ENCODE measurements at places on chromosomes 2 and 18.
A peak's percentile ranks its signal among the peaks of the same experiment; 100 is the strongest.

DNA sequence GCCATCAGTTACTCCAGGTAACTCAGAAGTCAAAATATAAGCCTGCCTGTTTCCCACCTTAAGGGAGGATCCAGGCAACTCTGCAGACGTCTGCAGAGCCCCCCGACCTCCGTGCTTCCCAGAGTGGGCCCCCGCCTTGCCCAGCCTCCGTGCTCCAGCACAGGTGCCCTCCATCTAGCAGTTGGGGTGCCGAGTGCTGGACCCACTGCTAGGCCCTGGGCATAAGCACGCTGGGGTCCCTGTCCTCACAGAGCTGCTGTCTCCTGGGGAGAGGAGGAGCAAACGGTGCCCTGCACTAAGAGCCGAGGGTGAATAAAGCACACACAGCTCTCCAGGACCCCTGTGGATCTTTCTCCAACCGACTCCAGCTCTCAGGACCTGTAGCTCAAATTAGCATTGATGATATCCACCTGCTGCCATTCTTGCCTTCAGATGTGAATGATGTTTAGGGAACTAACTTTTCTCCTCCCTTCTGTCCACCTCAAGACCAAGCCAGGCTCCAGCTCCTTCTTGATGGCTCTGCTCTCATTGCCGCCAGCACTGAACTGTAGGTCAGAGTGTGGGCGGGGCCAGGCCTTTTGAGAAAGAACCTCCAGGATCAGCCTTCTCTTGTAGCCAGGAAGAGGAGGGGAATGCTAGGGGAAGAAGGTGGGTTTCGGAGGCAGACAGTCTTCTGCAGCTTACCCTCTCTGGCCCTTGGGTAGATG lies 121.2 kb downstream of the SMAD7 start:
- no peak for DNase-seq

- no peak for DNase-seq
Observed at GRCh38 chr18:48922226-48922800, 28.5 kb downstream of the SMAD7 start.

GRCh38 chr18:77124452-77124922 lies 8.1 kb downstream of the MBP start:
- peak; percentile 43 for DNase-seq

GRCh38 chr2:60780721-60781120 lies 24.7 kb downstream of the PAPOLG start:
- no peak for DNase-seq

GRCh38 chr2:24920809-24921441 lies 888 bp upstream of the ADCY3 start:
- DNase-seq: no peak

GRCh38 chr2:50290718-50291117 lies 741.2 kb downstream of the NRXN1 start:
- DNase-seq: no peak

- DNase-seq: no peak
Observed at GRCh38 chr2:108446703-108447102, 2.3 kb upstream of the GCC2 start.

- no peak for DNase-seq
Observed at GRCh38 chr2:119232666-119232993, 9.0 kb downstream of the STEAP3 start.

GRCh38 chr2:18731666-18732065 lies 142.3 kb upstream of the NT5C1B start:
- no peak for DNase-seq

DNA sequence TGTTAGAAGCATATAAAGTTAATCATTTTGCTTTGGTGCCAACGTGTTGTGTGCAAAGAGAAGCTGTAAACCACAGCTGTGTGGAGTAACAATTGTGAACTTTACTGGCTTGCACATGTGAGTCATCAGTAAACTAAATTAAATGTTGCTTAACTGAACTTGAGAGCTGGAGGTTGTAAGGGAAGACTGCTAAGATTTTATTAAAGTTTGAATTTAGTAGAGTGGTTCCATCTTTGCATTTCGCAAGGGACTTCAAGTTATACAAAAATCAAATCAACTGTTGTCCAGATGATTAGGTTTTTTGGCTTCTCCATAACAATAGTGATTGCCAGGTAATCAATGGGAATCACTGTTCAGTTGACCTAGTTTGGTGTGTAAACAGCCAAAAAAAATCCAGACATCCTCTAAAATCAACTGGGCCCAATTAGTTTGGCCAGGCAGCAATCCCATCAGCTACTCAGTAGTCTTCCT lies 247.4 kb downstream of the MYO3B start:
- DNase-seq: no peak

GRCh38 chr2:149630445-149630844 lies 42.9 kb upstream of the MMADHC start:
- DNase-seq: no peak

DNA sequence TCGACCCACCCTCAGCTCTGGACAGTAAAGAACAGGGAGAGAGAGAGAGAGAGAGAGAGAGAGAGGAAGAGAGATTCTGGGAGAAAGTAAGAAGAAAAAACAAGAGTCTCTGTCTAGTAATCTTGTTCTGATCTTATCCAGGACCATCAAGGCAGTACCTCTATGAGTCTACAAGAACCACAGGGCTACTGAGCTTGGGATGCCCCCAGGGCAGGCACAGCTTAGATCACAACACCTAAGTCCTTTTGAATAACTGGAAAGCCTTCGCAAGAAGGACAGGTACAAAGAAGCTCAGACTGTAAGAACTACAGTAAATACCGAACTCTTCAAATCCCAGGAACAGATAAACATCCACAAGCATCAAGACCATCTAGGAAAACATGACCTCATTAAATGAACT lies 51.4 kb upstream of the SGPP2 start:
- DNase-seq: no peak

DNA sequence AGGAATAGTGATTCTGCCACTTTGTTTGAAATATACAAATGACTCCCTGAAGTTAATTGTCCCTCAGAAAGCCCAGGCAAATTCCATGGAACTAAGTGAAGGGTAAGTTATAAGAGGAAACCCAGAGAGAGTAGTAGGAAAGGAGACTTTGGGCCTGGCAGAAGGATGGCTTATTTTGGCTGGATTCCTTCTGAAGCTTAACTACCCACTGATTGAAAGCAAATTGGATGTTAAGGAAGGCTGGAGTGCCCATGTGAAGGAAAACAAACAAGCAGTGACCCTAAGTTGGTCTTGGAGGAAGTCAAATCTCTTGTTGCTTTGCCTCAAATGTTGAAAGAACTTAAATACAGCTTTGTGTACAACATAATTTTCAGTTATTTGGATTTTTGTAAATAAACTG lies 1106.4 kb upstream of the ZEB2 start:
- DNase-seq: no peak

GRCh38 chr2:138846216-138846821 lies 66.1 kb upstream of the NXPH2 start:
- no peak for DNase-seq

DNA sequence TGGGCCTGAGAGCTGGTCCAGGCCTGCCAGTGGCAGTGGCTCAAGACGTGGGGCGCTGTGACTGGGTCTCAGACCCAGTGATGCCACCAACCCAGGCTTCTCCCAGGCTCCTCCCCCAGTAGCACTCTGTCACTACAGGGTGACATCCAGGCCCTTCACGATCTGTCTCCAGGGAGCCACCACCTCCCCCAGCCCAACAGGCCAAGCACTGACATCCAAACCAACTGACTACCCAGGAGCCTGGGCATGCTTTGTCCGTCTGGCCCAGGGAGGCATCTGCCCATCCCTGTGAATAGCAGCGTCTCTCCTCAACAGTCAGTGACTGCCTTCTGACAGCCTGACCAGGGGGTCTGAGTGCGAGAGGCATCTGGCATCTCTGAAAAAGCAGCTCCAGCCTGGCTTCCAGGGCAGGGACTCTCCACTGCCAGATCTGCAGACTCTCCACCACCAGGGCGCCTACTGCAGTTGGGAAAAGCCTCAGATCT lies 13.0 kb downstream of the TEX44 start:
- DNase-seq: peak; percentile 41

DNA sequence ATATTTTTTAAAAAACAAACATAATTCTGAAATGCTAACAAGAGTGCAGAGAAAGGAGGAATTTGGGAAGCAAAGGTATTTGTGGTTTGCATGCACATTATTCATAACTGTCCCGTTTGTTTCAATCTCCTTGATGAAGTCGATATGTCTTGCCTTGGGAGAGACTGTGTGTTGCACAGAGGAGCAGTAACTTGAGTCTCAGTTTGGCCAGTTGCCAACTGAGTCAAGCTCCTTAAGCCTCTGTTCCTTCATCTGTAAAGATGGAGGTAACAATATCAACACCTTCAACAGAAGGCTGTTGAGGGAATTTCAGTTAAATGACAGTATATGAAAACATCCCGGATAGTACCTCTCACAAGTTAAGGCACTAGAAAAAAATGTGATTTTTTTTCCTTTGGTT lies 226.2 kb downstream of the ASXL3 start:
- DNase-seq: no peak

GRCh38 chr2:168156661-168157060 lies 90.7 kb downstream of the STK39 start:
- no peak for DNase-seq
